Left colon (tissue), 2 donors: ENCODE measurements at places on chromosomes 5 and 9. TPM values are rescaled to one million over a fixed set of nuclear protein-coding genes. Genes with fewer than 3 reads are reported as not detected.

The IFNB1 gene
- not detected for total RNA-seq

- DNase-seq = no peak
Measured at GRCh38 chr5:62268234-62268633, 37.8 kb upstream of the KIF2A start.

The LEAP2 gene
- 10.7 TPM for total RNA-seq

GRCh38 chr5:109951348-109951747 lies 261.6 kb downstream of the MAN2A1 start:
- DNase-seq = no peak

GRCh38 chr9:99035313-99035712 lies 69.6 kb upstream of the TGFBR1 start:
- DNase-seq = no peak

DNA sequence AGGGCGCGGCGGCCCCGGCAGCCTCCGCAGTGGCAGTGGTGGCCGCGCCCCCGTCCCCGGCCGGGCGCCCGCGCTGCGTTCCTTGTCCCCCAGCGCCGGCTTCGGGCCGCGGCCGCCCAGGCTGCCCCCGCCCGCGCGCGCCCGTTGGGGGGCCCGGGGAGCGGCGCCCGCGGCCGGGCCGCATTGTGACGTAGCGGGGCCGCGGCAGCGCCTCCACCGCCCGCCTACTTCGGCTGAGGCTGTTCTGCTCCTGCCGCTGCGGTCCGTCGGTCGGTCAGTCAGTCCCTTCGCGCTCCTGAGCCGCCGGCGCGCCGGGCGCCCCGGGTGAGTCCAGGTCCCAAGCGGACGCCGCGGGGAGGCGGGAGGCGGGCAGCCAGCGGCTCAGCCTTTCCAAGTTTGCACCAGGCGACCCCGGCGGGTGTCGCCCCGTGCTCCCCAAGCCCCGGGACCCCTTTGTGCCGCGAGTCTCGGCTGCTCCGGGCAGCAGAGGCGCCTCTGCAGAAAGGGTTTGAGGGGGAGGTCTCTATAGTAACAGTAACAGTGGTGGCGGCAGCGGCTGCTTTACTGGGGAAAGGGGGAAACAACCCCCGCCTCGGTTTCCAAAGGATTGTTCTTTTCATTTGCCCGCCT lies at the start of gene SNCAIP:
SNCAIP (plus strand) TSS at position 277 of the 630 bp plus-strand sequence. CDS start 78,898 bp downstream, outside the sequence.
- peak; percentile 38 for DNase-seq

The FOXI1 gene
- total RNA-seq = not detected

DNA sequence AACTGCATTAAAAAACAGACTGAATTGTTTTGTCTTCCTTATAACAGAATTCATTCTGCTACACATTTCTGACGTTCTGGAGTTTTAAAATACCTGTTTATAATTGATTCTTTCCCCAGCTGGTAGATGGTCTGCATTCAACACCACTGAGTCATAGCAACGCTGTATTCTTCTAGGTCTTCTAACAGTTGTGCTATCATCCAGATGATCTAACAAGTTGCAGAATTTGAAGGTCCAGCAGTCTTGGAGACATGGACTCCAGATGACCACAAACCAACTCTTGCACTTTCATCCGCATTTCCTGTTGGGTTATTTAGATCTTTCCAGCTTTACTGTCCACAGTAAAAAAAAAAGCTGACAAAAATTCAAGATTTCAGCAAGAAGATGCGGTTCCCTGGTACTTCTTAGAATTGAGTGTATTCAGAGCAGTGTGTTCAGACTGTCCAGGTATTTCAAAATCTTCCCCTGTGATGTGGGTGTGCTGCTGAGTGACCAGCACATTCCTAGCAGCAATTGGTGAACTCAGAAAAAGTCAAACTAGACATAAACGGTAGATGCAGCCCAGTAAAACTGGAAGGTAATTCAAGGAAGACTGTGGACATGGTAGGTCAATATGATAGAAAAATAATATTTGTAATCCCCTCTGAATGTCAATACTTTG lies 50.2 kb downstream of the CSNK1A1 start:
- DNase-seq = no peak
